Muscle of leg (tissue), 16 donors: ENCODE measurements at places on chromosomes 6 and 20.

DNA sequence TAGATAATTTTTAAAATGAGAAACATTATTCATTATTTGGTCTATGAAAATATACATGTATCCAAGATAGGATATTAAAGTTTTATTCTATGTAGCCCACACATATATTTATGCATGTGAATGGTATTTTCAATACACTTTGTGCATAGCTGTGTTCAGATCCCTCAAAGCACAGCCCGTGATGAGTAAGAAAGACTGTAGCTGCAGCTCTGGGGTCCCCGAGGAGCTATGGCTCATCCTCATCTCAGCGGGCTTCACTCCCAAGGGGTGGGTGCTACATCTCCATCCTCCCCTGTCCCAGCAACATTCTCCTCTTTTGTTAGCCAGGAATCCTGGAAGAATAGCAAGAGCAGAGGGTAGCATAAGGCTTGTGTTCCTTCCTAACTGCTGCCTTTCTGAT lies 130.8 kb downstream of the SAMD5 start:
- H3K4me1 ChIP-seq, result no peaks in the 10 kb centered on the region
- H3K27me3 ChIP-seq, result no peaks in the 10 kb centered on the region
- no peaks in the 10 kb centered on the region for H3K36me3 ChIP-seq
- no peak overlapping the region for H3K27ac ChIP-seq
- no peak for DNase-seq

- no peak overlapping the region for H3K4me3 ChIP-seq
- H3K36me3 ChIP-seq, result no peaks in the 10 kb centered on the region
- no peak for DNase-seq
- no peaks in the 10 kb centered on the region for H3K27me3 ChIP-seq
- no peak overlapping the region for H3K27ac ChIP-seq
- no peaks in the 10 kb centered on the region for H3K4me1 ChIP-seq
These were observed 35.0 kb upstream of the RIN2 start for GRCh38 chr20:19723051-19723450.

DNA sequence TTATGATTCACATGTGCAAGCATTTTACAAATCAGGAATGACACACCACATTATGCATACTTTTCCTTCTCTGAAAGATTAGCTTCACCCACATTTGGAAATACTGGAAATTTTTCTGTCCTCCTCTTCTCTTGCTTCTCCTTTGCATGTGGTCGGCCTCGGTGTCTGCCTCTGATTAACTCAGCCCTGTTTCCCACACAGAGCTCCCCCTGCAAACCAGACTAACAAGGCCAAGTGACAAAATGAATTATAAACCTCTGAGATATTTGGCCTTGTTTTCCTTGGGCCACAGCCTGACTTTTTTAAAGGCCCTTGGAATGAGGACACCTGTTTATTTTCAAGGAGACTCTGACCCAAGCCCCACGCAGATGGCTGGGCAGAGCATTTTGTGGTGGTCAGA lies 9.0 kb upstream of the CCN6 start:
- no peak overlapping the region for H3K27ac ChIP-seq
- H3K4me1 ChIP-seq, result peaks cover 4% of the 10 kb centered on the region
- no peaks in the 10 kb centered on the region for H3K27me3 ChIP-seq
- DNase-seq, result no peak
- H3K36me3 ChIP-seq, result no peaks in the 10 kb centered on the region
- H3K4me3 ChIP-seq, result no peak overlapping the region

GRCh38 chr6:108689272-108690161 lies 128.8 kb downstream of the FOXO3 start:
- DNase-seq, result peak; percentile 39
- peaks cover 15% of the 10 kb centered on the region for H3K36me3 ChIP-seq
- H3K27me3 ChIP-seq, result no peaks in the 10 kb centered on the region
- H3K4me1 ChIP-seq, result peaks cover 19% of the 10 kb centered on the region

GRCh38 chr6:7479801-7480266 lies 61.6 kb upstream of the DSP start:
- no peaks in the 10 kb centered on the region for H3K36me3 ChIP-seq
- no peaks in the 10 kb centered on the region for H3K4me1 ChIP-seq
- H3K27ac ChIP-seq, result no peak overlapping the region
- H3K4me3 ChIP-seq, result no peak overlapping the region
- no peaks in the 10 kb centered on the region for H3K27me3 ChIP-seq

DNA sequence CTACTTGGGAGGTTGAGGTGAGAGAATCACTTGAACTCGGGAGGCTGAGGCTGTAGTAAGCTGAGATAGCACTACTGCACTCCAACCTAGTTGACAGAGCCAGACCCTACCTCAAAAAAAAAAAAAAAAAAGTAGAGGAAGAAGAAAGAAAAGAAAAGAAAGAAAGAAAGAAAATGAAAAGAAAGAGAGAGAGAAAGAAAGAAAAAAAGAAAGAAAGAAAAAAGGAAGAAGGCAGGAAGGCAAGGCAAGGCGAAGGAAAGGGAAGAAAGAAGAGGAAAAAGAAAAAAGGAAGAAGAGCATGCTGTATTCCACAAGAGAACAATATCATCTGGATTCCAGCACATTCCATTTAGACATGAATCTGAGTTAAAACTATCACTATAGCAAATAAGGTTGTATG lies 3.8 kb downstream of the GCM1 start:
- no peaks in the 10 kb centered on the region for H3K27me3 ChIP-seq
- no peaks in the 10 kb centered on the region for H3K4me1 ChIP-seq
- no peak overlapping the region for H3K27ac ChIP-seq
- no peaks in the 10 kb centered on the region for H3K36me3 ChIP-seq
- H3K4me3 ChIP-seq, result no peak overlapping the region
- DNase-seq, result no peak

- no peak overlapping the region for H3K27ac ChIP-seq
- H3K36me3 ChIP-seq, result peaks cover 88% of the 10 kb centered on the region
- DNase-seq, result no peak
- H3K4me3 ChIP-seq, result no peak overlapping the region
- H3K4me1 ChIP-seq, result no peaks in the 10 kb centered on the region
These were observed 39.0 kb upstream of the SLC22A1 start for GRCh38 chr6:160082627-160083026.

DNA sequence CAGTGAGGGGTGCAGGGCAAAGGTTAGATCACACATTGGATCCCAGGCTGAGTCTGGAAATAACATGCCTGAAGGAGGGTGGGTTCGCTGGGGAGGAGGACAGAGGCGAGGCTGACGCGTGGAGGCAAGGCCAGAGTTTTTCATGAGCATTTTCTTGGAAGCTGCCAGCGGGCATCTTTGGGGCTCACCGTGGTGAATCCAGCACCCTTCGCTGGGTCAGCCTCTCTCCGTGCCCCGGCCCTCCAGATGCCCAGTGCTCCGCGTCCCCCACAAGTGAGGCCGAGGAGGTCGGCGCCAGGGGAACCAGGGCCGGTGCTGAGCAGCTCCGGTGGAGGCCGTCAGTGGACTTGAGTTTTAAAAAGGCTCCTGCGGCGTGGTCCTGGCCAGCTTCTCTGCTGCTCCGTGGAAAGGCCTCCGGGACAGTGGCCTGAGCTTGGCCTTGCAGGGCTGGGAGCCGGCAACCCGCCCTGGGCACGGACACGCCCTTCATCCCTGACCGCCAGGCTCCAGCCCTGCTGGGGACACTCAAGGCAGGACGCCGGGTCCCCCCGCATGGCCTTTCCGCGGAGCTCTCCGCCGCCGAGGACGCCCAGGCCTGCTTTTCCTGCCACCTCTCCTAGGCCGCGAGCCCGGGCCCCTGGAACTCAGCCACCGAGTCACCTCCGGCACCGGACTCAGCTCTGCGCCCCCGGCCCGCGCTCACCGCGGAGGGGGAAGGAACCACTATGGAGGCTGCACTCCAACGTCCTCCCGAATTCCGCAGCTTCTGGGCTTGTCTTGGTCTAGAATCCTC lies 114.3 kb downstream of the THBS2 start:
- no peaks in the 10 kb centered on the region for H3K27me3 ChIP-seq
- no peak for DNase-seq
- H3K4me3 ChIP-seq, result no peak overlapping the region
- H3K4me1 ChIP-seq, result peaks cover 19% of the 10 kb centered on the region
- H3K36me3 ChIP-seq, result no peaks in the 10 kb centered on the region

GRCh38 chr6:127366282-127367022 lies 23.0 kb upstream of the ECHDC1 start:
- no peaks in the 10 kb centered on the region for H3K4me1 ChIP-seq
- no peak overlapping the region for H3K4me3 ChIP-seq
- no peaks in the 10 kb centered on the region for H3K27me3 ChIP-seq
- H3K36me3 ChIP-seq, result peaks cover 3% of the 10 kb centered on the region
- no peak for DNase-seq
- H3K27ac ChIP-seq, result no peak overlapping the region

- no peaks in the 10 kb centered on the region for H3K4me1 ChIP-seq
- no peak overlapping the region for H3K27ac ChIP-seq
- H3K27me3 ChIP-seq, result no peaks in the 10 kb centered on the region
- no peak overlapping the region for H3K4me3 ChIP-seq
These were observed 33.7 kb upstream of the ELOVL5 start for GRCh38 chr6:53382421-53382820.

- H3K27ac ChIP-seq, result no peak overlapping the region
- no peaks in the 10 kb centered on the region for H3K4me1 ChIP-seq
These were observed 11.3 kb downstream of the CYP24A1 start for GRCh38 chr20:54162378-54163009.

GRCh38 chr20:25487306-25487705 lies 79.8 kb downstream of the GINS1 start:
- H3K4me1 ChIP-seq, result no peaks in the 10 kb centered on the region
- H3K4me3 ChIP-seq, result no peak overlapping the region
- no peaks in the 10 kb centered on the region for H3K27me3 ChIP-seq
- H3K27ac ChIP-seq, result no peak overlapping the region
- peaks cover 45% of the 10 kb centered on the region for H3K36me3 ChIP-seq
- no peak for DNase-seq

- no peaks in the 10 kb centered on the region for H3K36me3 ChIP-seq
- DNase-seq, result no peak
- no peaks in the 10 kb centered on the region for H3K4me1 ChIP-seq
- no peak overlapping the region for H3K4me3 ChIP-seq
- no peak overlapping the region for H3K27ac ChIP-seq
- H3K27me3 ChIP-seq, result no peaks in the 10 kb centered on the region
These were observed 130.8 kb downstream of the SGK1 start for GRCh38 chr6:134187154-134187553.

- DNase-seq, result peak; percentile 88
- peak within 1 kb of the TSS; percentile 70 for H3K4me3 ChIP-seq
- peaks cover 2% of the 10 kb centered on the region for H3K36me3 ChIP-seq
- H3K27ac ChIP-seq, result peak within 1 kb of the TSS; percentile 96
These were observed at the start of gene TEAD3 for GRCh38 chr6:35496841-35497570. Gene TEAD3 (minus strand): TSS chr6:35497079.

DNA sequence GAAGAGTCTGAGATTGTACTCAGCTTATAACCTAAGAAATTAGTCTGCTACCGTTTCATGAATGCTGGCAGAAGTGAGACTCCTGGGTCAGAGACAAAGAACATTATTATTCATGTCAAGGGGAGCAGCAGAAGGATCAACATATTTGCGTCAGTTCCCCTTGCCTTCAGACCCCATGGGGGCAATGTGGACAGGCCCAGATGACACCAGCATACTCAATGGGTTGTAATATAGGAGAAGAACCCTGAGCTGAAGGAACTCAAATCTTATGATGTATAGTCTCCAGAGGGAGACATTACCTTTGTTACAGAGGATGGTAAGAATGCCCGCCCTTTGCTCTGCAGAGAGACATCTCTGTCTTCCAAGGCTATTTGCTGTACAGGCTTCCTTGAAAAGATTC lies 384.4 kb downstream of the EPM2A start:
- no peak overlapping the region for H3K27ac ChIP-seq
- DNase-seq, result no peak
- no peak overlapping the region for H3K4me3 ChIP-seq
- no peaks in the 10 kb centered on the region for H3K27me3 ChIP-seq
- H3K4me1 ChIP-seq, result no peaks in the 10 kb centered on the region
- no peaks in the 10 kb centered on the region for H3K36me3 ChIP-seq

GRCh38 chr20:20528861-20529260 lies 161.0 kb downstream of the INSM1 start:
- no peaks in the 10 kb centered on the region for H3K4me1 ChIP-seq
- H3K36me3 ChIP-seq, result no peaks in the 10 kb centered on the region
- H3K27ac ChIP-seq, result no peak overlapping the region
- peak; percentile 43 for DNase-seq
- no peaks in the 10 kb centered on the region for H3K27me3 ChIP-seq
- H3K4me3 ChIP-seq, result no peak overlapping the region

- DNase-seq, result no peak
- H3K36me3 ChIP-seq, result peaks cover 5% of the 10 kb centered on the region
- no peak overlapping the region for H3K4me3 ChIP-seq
- no peaks in the 10 kb centered on the region for H3K27me3 ChIP-seq
- no peak overlapping the region for H3K27ac ChIP-seq
These were observed 84.3 kb downstream of the ATXN1 start for GRCh38 chr6:16676978-16677377.

DNA sequence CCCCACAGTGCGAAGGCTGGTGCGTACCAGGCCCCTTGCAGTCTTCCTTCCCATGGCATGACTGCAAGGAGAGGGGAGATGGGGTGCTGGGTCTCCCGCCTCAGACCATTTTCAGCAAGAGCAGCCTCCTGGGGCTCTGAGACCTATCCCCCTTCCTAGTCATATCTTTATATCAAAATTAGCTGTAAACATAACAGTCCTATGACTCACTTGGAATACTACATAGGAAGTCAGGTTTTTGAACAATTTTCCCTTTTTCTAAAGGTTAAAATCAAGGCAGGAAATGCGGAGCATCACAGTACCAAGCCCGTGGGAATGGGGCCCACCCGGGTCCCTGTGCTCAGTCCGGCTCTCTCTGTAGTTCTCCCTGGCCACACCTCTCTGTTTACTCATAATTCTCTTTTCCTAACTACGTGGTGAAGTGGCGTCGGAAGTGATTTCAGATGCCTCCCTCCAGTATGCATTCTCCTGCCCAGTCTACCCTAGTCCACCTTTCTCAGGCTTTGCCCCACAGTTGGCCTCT lies 109.8 kb upstream of the TMEM170B start:
- no peak overlapping the region for H3K27ac ChIP-seq
- no peak overlapping the region for H3K4me3 ChIP-seq
- no peaks in the 10 kb centered on the region for H3K4me1 ChIP-seq

DNA sequence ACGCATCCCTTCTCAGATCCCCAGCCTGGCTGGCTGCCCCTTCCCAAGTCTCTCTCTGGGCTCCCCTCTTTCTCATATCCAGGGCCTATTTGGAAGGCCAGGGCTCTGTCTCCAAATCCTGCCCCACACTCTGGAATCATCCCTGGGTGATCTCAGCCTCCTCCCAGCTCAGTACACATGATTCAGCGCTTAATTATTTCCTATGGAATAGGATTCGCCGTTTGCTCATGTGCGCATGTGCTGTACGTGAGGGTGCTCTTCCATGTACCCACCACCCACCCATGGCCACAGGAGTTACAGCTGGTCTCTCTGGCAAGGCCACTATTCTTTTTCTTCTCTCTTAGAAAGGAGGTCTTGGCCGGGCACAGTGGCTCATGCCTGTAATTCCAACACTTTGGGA lies 81.7 kb upstream of the FOXP4 start:
- no peak for DNase-seq
- H3K27me3 ChIP-seq, result peaks cover 42% of the 10 kb centered on the region
- H3K4me3 ChIP-seq, result no peak overlapping the region
- H3K4me1 ChIP-seq, result peaks cover 7% of the 10 kb centered on the region
- no peak overlapping the region for H3K27ac ChIP-seq
- H3K36me3 ChIP-seq, result no peaks in the 10 kb centered on the region
